ENCODE measurements at places on chromosomes 12 and 14.

- peak; percentile 100 for DNase-seq
Measured at GRCh38 chr12:2163177-2163941, 110.6 kb downstream of the CACNA1C start.

DNA sequence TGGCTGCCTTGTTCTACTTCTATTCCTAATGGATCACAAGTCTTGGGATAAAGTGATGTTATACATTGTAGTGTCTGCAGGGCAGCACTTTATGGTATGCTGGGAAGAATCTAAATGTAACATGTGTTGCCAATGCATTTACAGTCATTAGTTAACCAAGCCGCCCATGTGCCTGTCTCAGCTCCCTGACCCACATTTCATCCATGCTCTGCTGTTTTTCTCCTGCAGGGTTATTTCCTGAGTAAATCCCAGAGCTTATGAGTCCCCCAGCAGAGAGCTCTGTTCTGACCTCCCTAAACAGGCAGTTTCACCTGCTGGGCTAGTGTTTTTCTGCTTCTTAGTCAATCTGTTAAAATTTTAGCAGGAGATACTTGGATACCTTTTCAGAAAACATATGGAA lies 4.4 kb upstream of the TMTC2 start:
- DNase-seq, result no peak

DNA sequence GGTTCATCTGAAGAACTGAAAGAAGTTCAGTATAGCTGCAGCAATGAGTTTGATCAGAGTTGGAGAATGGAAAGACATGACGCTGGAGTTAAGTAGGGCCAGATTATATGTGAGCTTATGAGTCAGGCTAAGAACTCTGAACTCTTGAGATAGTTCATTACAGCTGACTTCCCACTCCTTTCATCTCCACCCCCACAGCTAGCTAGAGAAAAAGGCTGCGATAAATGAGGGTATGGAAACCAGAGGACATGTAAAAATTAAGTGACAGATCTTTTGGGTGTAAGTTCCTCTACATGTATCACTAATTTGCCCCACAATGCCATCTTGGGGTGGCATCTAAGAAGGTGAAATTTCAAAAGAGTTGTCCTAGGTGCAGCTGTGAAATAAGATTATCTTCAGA lies 28.6 kb downstream of the PYM1 start:
- peak; percentile 51 for DNase-seq

DNA sequence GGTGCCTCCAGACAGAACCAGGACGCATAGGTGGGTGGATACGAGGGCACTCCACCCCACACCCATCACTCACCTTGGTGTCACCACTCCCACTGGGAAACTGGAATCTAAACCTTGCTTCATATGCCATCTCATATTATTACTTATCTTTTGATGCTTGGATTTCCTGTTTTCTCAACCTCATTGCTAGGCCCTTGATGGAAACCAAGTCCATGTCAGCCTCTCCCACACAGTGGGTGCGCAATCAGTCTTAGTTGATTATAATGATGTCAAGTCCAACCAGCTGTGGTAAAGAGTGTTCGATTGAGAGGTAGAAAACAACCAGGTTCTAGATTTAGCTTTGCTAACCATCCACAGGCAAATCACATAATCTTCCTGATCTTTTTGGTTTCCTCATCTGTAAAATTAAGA lies 584 bp upstream of the DDHD1 start:
- no peak for DNase-seq

All from fibroblast of lung (primary cell).